ENCODE measurements at places on chromosomes 4 and X. TPM values are rescaled to one million over a fixed set of nuclear protein-coding genes. Genes with fewer than 3 reads are reported as not detected.

- DNase-seq: no peak
Measured at GRCh38 chrX:44247468-44247867, 96.0 kb downstream of the EFHC2 start.

DNA sequence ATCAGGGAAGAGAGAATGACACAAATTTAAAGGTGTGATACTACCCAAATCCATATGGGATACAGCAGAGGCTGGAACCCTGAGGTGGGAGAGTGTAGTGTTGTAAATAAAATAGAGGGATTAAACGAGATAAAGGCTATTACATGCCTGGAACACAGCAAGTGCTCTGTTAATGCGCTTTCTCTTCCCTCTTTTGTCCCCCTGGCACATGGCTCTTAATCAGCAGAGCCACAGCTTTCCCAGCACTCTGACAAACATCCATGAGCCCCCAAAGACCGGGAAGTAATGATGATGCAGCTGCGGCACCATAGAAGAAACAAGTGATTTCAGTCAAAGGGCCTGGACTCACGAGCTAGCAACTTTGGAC is 85.9 kb downstream of the RASL11B start:
- DNase-seq: no peak

- DNase-seq: no peak
Measured at GRCh38 chr4:150206265-150206664, 128.0 kb downstream of the DCLK2 start.

GRCh38 chrX:135944486-135944885 is 29.3 kb downstream of the MMGT1 start:
- no peak for DNase-seq

GRCh38 chr4:38177641-38178391 is 217.6 kb downstream of the PTTG2 start:
- DNase-seq: no peak

- no peak for DNase-seq
Measured at GRCh38 chr4:109703664-109704361, 568 bp upstream of the CASP6 start.

GRCh38 chr4:138205531-138206233 is 36.5 kb downstream of the SLC7A11 start:
- DNase-seq: no peak

DNA sequence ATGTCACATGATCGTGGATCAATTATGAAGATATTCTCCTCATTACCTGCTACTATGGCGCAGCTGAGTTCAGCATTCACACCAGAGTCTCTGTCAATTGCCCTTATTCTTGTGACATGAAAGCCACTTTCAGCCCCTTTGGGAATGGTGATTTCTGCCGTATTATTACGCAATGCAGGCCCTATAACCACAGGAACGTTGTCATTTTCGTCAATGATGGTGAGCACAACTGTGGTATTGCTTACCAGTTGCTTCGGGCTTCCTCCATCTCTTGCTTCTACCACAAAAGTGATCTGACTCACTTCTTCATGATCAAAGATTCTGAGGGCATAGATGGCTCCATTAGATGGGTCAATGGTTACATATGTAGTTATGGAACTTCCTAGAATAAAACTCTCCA is 2.1 kb downstream of the PCDH18 start:
- DNase-seq: no peak

GRCh38 chrX:105221374-105221773 is 880 bp upstream of the TEX13A start:
- DNase-seq: no peak

- no peak for DNase-seq
Measured at GRCh38 chr4:67320645-67321044, 224.7 kb downstream of the CENPC start.

GRCh38 chr4:138789796-138790195 is 225.8 kb upstream of the NOCT start:
- DNase-seq: peak; percentile 78

GRCh38 chr4:19324184-19324583 is 927.5 kb upstream of the SLIT2 start:
- DNase-seq: no peak

DNA sequence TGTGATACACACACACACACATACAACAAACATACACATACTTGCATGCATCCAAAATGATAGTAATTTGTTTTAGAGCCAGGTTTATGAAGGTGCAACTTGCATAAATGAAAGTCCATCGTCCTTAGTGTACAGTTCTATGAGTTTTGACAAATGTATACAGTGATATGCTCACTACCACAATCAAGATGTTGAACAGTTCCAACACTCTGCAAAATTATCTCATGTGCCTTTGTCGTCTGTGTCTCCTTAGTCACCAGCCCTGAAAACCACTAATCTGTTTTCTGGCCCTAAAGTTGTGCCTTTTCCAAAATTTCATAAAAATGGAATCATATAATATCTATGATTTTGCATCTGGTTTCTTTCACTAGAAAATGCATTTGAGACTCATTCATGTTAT is 67.8 kb upstream of the ANXA3 start:
- no peak for DNase-seq

DNA sequence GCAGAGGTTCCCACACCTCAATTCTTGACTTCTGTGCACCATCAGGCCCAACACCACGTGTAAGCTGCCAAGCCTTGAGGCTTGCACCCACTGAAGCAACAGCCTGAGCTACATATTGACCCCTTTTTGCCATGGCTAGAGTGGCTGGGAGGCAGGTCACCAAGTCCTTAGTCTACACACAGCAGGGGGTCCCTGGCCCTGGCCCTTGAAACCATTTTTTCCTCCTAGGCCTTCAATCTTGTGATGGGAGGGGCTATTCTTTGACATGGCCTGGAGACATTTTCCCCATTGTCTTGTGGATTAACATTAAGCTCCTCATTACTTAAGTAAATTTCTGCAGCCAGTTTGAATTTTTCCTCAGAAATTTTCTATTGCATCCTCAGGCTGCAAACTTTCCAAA is 336.6 kb downstream of the IL15 start:
- no peak for DNase-seq

DNA sequence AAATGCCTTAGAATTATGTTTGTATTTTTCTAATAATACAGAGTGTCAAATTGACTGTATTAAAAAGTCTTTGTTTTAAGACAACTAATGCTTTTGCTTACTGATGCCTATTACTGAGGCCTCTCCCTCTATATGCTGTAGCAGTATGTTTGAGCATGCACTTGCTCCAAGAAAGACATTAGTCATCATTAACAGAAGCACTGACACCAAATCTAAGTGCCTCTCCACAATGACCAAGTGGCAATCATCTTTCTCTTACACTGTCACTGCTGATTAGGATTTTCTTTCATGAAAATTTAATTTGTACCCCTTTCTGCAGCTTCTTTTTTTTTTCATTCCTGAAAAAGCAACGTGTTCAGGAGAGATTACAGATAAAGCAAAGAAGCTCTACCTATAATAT is 11.1 kb upstream of the MAB21L2 start:
- no peak for DNase-seq

DNA sequence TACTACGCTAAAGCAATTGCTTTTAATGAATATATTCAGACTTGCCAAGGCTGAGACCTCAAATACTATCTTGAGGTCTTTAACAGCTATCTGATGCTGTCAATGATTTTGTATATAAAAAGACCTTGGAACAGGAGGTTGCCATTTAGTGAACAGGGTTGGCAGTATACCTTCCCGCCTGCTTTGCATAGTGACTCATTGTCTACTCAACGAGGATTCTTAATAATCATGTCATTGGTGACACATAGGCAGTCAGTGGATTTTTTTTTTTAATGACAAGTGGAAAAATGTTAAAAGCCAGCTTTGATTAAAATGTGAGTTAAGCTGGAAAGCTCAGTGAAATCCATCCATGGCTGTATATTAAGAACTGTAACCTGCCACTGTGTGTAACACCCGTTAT is 164.0 kb downstream of the ASMT start:
- no peak for DNase-seq

GRCh38 chr4:39759569-39759968 is 61.6 kb downstream of the UBE2K start:
- DNase-seq: no peak

GRCh38 chr4:2858451-2859217 is 15.0 kb downstream of the ADD1 start:
- no peak for DNase-seq

Gene REPS2
- 0.72 TPM for total RNA-seq

Gene PUDP
- total RNA-seq: 13.3 TPM

Gene WNK3
- total RNA-seq: 1.4 TPM

Gene TEX13A
- not detected for total RNA-seq

Gene CFAP97
- 22.6 TPM for total RNA-seq

Gene NXF2
- total RNA-seq: not detected

Gene MAGEA9B
- total RNA-seq: not detected
